ENCODE measurements at places on chromosomes 6 and 20.

GRCh38 chr20:57309544-57310115 lies 20.0 kb upstream of the SPO11 start:
- DNase-seq: no peak

DNA sequence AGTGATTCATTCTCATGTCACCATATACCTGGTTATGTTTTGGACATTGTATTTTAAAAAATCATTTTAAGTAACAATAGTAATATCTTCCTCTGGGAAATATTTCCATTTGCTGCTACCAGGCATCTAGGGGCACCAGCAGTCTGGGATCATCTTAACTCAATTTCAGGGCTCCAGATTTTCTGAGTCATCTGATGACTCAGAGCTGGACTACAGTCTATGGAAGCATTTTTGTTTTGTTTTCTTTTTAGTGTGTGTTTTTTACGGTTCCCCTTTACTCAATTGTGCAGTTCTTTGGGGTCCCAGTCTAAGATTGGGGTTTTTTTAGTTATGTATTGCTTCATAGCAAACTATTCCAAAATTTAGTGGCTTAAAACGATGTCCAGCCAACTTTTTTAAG lies 5.7 kb upstream of the FKBP5 start:
- no peak for DNase-seq

DNA sequence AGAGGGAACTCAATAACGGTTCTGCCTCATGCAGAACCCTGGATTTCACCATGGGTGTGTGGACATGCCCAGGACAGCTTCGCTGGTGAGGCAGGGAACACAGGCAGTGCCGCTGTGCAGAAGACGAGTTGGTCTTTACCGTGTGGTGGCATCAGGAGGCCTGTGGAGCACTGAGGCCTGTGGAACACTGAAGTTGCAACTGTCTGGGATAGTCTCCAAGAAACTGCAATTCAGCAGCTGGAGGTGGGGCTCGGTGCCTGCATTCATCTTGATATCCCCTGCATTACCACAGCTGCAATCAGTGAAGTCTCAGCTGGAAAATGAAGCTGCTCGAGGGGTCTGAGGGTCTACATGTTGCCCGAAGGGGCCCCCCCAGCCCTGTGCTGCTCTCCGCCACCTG lies 202.4 kb upstream of the CDH4 start:
- DNase-seq: no peak

DNA sequence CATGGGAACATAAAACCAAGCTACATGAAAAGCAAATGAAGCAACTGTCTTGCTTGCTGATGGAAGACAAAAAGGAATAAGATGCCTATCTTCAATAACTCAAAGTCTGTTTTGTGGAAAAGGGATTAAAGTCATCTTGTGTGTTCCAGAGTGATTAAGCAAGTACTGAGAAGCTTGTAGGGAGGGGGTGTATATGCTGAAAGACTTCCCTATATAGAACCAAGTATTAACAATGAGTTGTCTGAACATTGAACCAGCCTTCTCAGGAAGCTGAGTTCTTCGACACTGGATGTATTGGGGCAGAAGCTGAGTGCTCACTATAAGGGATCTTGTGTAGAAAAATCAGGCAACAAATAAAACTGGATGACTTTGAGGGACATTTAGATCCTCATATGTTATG lies 451.8 kb downstream of the CD83 start:
- DNase-seq: no peak

GRCh38 chr6:137165375-137166246 lies 7.8 kb downstream of the IL22RA2 start:
- DNase-seq: no peak

DNA sequence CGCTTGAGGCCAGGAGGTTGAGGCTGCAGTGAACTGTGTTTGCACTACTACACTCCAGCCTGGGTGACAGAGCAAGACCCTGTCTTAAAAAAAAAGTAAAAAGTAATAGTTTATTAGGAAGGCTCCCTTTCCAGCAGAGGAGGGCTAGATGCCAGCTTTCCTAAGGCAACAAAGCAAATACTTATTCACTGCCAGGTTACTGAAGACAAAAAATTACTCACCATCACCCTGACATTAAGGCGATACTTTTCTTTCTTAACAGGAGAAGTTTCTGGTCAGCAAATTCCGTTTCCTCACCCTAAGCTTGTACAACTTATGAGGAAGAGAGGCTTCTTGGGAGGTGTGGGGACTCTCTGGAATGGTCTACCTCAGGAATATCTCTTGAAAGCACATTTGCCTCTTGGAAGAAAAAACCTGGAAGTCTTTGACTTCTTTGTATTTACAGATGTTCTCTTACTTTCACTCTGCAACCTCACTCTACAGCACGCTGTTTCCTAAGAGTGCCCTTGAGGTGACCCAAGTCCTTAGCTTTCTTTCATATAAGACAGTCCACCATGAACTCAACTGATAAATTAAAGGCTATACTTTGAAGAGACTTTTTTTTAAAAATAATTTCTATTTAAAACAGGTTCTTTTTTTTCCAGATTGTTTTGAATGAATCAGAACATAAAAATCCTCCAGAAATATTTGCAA lies 52.9 kb upstream of the TRAF3IP2 start:
- no peak for DNase-seq

- no peak for DNase-seq
Measured at GRCh38 chr6:77172578-77172977, 290.7 kb downstream of the HTR1B start.

DNA sequence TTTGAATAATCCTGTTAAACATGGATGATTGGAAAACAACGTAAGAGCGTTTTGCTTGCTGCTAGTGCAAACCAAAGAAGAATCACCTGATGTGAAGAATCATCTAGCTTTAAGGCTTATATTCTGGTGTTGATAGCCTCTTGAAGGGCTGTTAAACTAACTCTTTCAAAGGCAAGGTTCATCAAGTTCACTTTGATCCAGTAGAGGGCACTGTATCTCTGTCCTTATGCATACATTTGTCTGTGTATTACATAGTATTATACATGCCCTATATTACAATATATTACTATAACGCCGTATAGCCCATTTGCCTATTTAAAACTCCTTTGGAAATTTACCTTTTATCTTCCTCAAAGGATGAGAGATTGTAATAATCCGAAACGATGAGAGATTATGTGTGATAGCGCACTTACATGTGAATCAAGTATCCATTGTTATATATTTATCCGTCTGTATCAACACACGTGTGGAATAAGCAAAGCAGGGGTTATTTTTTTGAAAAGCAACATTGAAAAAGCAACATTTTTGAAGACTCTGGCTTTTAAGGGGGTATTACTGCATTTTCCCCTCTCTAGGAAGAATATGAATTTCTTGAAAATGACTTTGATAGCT lies 50.8 kb upstream of the NRN1 start:
- peak; percentile 9 for DNase-seq

DNA sequence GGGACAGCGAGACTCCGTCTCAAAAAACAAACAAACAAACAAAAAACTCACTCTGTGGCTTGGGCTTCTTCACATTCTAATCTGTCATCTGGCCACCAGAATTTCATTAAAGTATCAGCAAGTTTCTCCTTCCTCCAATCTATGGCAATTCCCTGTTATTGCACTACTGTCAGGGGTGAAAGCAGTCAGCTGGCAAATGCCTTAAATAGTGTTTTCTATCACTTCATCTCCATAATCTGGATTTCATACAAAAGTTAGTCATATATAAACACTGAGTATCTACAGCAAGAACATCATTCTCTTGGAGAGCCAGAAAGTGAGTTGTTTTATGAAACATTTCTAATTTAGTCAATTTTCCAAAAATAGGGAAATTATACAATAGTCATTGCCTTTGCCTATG lies 56.1 kb downstream of the PHACTR3 start:
- no peak for DNase-seq

- DNase-seq: no peak
Measured at GRCh38 chr6:73325656-73326055, 28.4 kb downstream of the DPPA5 start.

DNA sequence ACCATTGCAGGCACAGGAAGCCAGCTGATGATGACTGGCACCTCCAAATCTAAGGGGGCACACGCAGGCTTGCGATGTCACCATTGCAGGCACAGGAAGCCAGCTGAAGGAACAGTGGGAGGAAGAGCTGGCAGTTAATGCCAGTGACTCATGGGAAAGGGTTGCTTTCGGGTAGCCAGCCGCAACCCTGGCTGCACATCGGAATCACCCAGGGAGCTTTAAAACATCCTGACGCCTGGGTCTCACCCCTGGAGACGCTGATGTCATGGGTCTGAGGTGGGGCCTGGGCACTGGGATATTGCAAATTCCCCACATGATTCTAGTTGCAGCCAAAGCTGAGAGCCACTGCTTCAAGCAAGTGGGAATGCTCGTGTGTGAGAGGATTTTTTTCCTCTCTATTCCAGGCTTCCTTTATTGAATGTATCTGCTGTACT lies 16.1 kb upstream of the CCN6 start:
- DNase-seq: no peak

- no peak for DNase-seq
Measured at GRCh38 chr6:137693711-137694110, 173.3 kb upstream of the TNFAIP3 start.

DNA sequence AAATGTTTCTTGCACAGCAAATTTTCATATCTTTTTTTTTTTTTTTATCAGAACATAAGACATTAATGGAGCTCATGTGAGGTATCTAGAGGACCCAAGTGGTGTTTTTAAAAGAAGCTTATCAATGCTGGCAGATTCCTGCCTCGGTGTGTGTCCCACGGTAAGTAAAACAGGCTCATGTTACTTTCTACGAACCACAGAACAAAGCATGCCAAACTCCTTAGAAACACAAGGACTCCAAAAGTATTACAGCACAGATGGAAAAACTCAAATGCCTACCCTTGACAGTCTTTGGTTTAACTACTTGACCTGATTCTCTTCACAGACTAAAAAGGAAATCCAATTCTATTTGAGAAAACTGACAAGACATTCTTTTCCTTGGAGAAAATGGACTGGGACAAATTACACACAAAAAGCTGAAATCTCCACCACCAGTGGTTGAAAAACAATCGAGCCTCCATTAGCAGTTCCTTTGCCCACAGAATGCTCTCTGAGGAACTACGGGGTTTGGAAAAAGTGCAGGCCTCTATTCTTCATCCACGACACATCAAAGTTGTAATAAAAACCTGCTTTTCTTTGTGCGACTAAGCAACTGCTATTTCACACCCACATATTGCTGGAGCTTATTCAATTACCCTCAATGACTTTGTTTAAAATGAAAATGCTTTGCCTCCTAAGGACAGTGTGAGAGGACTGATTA lies 5.4 kb downstream of the METTL24 start:
- no peak for DNase-seq

DNA sequence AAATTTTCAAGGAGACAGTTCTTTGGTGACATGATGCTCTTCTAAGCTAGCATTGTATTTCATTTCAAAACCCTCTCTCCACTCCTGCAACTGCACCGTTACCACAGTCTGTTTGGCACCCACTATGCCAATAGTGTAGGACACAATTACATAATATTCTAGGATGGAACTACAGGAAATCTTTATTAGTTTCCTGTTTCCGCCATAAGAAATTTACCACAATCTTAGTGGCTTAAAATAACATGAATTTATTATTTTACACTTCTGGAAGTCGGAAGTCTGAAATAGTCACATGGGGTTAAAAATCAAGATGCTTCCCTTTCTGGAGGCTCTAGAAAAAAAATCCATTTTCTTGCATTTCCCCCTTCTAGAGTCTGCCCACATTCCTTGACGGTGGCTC lies 733.1 kb downstream of the HDGFL1 start:
- DNase-seq: no peak

DNA sequence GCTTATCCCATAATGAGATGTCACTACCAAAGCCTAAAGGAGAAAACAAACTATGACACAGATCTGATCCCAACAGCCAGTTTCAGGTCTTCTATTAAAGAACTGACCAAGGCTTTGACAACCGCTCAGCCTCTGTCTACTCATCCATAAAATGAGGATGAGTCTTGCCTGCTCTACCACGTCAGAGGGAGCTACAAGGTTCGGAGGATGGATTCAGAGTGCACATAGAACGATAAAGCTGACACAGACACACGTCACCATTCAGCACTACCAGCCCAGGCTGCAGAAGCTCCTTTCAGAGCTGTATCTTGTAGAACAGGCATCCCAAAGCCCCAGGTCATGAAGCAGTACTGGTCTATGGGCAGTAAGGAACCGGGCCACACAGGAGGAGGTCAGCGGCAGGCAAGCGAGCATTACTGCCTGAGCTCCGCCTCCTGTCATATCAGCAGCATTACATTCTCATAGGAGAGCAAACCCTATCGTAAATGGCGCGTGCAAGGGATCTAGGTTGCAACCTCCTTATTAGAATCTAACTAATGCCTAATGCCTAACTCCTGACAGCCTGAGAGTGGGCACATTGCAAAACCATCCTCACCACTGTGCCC lies 25.1 kb downstream of the KIF16B start:
- DNase-seq: no peak

DNA sequence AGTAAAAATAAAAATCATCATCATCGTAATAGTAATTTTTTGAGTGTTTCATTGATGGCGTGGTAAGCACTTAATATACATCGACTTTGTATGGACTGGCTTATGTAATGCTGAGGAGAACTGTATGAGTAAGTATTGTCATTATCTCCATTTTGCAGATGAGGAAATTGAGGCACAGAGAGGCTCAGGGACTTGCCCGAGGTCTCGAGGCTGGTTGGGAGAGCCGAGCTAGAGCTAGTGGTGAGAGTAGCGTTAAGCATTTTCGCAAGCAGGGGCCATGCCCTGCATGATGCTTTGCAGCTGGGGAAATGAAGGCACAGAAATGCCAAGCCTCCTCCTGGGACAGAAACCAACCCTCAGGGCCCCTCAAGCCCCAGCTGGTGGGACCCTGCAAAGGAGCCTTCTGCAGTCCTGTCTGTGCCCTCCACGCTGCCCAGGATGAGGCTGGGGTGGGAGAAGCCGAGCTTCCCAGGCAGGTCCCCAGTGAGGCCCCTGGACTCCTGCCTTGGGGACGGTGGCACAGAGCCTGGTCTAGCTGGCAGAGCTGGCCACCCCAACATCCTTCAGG lies 31.1 kb upstream of the STX16 start:
- no peak for DNase-seq

DNA sequence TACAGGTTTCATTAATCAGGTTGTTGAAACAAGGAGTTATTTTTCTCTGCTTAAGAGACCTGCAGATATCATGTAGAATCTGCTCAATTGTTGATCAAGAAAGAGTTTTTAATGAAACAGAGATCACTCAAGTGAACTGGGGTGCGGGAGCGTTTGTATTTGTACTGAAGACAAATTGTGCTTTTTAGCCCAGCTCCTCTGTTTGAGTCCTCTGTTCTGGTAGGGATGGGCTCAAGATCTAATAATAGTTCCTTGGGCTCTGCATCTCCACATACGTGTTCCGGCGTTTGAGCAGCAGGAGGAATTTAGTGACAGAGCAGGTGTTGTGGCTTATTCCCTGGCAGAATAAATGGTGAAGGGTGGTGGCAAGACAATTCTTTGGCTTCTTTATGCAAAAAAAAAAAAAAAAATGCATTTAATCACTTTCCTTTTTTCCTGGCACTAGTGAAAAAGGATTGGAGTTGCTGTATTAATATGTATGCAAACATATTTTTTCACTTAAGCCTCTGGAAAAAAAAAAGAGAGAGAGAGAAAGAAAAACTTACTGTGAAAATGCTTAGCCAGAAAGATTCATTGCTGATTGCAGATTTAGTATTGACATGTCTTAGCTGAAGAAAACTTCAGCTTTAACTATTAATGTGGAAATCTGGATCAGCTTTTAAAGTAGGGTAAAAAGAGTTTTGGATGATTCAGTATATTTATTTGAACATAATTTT lies 4.0 kb downstream of the CITED2 start:
- peak; percentile 39 for DNase-seq
